ENCODE measurements at places on chromosomes 4 and X.

GRCh38 chrX:9144701-9145241, 110.8 kb upstream of the FAM9B start:
- no peak for DNase-seq

- DNase-seq, result no peak
Observed at GRCh38 chr4:141905751-141906150, 269.4 kb downstream of the IL15 start.

GRCh38 chr4:105433421-105433820, 40.4 kb downstream of the PPA2 start:
- DNase-seq, result no peak

GRCh38 chrX:122363112-122363795, 820.8 kb upstream of the GRIA3 start:
- DNase-seq, result no peak

GRCh38 chr4:63430105-63430504, 979.1 kb downstream of the TECRL start:
- no peak for DNase-seq

DNA sequence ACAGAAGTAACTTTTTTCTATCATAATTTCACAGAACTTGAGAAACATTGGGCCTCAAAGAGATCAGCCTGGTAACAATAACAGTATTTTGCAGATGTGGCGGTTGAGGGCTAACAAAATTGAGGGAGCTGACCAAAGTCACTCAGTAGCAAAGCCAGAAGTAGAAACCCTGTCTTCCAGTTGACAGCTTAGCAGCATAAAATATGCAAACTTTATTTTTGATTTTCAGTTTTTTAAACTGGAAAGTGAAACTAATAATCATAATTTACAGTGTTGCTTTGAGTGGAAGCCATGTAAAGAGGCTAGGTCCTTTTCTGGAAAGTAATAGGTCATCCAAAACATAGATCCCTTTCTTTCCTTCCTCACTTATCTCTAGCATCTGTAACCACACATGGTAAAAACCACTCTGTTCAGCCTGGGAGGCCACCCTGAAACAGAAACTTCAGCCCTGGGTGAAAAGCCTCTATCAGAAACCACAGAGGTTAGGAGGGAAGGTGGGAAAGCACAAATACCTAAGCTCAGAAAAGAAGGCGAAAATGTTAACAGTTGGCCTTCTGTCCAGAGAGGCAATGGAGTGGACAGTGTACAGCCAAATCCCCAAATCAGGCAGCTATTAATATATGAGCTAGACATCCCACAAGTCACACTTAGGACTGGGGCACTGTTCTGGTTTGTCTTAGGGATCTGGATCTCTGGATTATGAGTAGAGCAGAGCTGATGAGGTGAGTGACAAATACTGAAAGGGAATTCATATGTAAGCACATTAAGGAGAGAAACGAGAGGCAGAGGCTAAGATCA, 61.1 kb upstream of the ARSJ start:
- DNase-seq, result no peak

DNA sequence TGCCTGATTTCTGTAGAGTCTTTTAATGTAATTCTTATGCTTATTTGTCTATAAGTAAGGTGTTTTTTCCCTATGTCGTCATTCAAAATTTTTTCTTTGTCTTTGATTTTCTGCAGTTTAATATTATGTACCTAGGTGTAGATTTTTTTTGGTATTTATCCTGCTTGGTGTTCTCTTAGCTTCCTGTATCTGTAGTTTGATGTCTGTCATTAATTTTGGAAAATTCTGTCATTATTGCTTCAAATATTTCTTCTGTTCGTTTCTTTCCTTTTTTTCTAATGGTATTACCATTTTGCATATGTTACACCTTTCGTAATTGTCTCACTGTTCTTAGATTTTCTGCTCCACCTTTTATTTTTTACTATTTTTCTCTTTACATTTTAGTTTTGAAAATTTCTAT, 672.5 kb upstream of the KLHL4 start:
- DNase-seq, result no peak

DNA sequence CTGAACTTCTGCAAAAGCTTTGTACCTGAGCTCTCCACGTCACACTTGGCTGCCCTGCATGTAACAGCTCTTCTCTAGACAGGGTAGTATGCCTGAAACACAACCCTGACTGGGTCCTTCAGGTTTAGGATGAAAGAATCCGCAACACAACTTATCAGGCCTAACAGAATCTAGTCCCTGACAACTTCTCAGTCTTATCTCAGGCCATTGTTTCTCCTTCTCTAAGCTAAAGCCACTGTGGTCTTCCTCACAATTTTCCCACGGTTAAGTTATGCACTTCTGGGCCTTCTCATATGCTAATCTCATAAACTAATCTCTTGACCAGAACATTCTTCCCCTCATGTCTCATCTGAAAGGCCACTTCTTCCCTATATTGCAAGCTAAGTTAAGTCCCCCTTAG, 10.8 kb upstream of the TMPRSS11B start:
- no peak for DNase-seq

DNA sequence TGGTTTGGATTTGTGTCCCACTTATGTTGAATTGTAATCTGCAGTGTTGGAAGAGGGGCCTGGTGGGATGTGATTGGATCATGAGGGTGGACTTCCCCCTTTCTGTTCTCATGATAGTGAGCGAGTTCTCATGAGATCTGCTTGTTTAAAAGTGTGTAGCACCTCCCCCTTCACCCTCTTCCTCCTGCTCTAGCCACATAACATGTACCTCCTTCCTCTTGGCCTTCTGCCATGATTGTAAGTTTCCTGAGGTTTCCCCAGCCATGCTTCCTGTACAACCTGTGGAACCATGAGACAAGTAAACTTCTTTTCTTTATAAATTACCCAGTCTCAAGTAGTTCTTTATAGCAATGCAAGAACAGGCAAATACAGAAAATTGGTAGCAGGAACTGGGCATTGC, 138.7 kb downstream of the INPP4B start:
- no peak for DNase-seq

- DNase-seq, result no peak
Observed at GRCh38 chr4:41658163-41658562, 90.4 kb downstream of the PHOX2B start.

DNA sequence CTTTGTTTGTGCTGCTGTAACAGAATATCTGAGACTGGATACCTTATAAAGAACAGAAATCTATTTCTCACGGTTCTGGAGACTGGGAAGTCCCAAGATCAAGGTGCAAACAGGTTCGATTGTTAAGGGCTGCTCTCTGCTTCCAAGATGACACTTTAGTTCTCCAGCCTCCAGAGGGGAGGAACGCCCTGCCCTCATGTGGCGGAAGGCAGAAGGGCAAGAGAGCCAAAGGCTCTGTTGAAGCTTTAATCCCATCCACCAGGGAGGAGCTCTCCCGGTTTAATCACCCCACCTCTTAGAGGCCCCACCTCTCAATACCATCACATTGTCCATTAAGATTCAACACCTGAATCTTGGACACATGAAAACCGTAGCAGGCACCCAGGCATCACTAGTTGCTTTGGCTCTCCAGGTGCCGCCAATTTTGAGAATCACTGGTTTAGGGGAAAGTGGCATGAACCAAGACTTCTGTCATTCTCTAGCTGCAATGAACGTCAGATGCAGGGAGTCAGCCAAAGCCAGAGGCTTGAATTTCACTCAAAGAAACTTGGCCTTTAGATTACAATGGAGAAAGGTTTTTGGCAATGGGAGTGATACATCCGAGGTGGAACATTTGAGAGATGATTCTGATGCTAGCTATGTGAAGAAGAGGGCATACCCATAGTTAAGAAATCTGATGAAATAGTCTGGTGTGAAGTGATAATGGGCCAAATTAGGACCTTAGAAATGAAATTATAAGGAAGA, 15.7 kb downstream of the FHL1 start:
- DNase-seq, result no peak

- DNase-seq, result no peak
Observed at GRCh38 chrX:55638933-55639332, 15.7 kb downstream of the FOXR2 start.

GRCh38 chr4:155818639-155819038, 47.4 kb downstream of the ASIC5 start:
- no peak for DNase-seq

DNA sequence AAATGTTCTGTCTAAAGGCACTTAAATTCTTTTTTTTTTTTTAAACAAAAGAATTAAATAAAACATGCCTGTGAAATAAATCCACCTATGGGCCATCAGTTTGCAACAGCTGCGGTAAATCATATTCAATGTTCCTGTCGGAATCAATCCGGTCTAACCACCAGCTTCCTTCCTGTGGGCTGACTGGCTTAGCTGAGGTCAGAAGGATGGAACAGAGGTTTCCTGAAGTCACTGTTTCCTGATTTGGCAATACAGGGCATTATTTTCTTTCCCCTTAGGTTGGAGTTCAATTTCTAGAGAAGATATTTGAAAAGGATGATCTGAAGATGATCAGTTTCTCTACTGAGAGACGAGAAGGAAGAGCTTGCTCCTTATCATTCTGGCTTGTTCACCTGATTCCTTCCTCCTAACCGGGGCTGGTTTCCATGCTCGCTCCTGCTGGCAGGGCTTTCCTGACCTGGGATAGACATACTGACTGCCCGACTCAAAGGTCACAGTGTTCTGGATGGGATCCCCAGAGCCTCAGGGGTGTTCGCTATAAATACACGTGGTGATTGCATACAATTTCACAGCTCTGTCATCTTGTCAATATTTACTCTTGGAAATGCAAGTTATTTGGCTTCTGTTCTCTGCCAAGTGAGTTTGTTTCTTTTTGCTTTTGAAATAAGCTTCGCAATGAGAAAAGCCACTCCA, 21.7 kb downstream of the PDLIM3 start:
- DNase-seq, result no peak

GRCh38 chr4:22596409-22596808, 80.5 kb upstream of the ADGRA3 start:
- DNase-seq, result no peak
